GM12891 (cell line): ENCODE measurements at places on chromosomes 2 and 18.

GRCh38 chr2:177896587-177896986 is 176.0 kb downstream of the PDE11A start:
- DNase-seq: no peak

DNA sequence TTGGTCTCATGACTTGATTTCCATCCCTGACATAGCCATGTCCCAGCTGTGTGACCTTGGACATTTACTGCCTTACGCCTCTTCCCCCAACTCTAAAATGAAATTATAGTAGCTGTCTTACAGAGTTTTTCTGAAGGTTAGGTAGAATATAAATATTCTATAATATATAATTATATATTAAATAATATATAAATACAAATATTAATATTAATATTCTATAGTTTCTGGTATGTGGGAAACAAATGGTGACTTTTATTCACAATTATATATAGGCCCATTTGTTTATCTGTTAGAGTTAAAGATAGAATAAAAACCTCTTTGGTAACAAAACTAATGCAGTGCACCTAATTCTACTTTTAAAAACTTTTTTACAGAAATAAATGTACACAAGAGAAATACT is 1.7 kb downstream of the RBBP8 start:
- DNase-seq: no peak

DNA sequence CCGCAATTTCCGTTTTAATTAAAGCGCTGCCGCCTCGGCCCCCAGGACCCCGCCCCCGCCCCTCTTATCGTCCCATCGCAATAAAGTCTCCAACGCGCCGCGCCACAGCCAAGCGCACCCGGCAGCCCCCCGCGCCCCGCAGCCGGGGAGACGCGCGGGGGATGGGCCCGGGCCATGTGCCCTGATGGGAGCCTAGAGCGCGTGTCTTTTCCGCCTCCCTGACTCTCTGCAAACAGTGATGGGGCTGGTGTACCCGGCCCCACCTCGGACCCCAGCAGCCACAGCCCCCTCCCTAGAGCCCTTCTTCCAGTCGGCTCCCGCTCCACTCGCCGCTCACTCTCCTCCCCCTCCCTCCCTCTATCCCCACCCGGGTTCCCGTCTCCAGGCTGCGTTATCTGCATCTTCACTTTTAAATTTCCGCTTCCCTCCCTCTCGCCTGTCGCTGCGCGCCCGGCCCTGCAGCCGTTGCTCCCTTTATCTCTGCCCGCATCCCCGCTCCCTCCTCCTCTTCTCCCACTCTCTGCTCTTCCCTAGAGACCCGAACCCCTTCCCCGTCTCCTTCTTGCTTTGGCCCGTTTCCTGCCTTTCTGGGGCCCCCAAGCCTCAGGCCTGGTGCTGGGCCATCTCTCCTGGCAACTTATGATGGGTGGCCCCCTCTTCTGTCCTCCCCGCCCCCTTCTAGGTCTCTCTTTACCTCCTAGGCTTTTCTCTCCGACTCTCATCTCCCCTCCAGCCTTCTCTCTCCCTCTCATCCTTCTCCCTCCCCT is 524 bp upstream of the FEV start:
- peak; percentile 11 for DNase-seq

DNA sequence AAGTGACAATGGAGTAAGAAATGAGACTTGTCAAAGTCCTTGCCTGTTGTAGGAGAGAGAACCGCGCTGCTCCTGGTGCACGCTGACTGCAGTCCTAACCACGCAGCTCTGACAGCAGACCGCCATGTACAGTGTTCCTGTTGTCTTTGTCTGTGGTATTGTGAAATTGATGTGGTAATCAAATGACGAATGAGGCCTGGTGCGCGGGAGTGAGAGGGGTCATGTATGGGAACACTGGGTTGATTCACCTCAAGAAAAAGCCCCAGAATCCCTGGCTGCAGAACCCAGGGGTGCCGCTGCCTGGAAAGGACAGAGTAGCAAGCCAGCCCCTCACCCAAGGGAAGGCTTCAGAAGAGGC is 64.0 kb downstream of the INPP4A start:
- DNase-seq: no peak

GRCh38 chr18:32310101-32310500 is 120.3 kb downstream of the MEP1B start:
- DNase-seq: no peak

GRCh38 chr2:156539086-156539860 is 103.1 kb downstream of the GPD2 start:
- no peak for DNase-seq

- no peak for DNase-seq
Measured at GRCh38 chr2:157971702-157972101, 95.6 kb upstream of the ACVR1 start.

- DNase-seq: no peak
Measured at GRCh38 chr2:60569680-60570111, 16.2 kb upstream of the BCL11A start.

- DNase-seq: no peak
Measured at GRCh38 chr2:230412371-230412711, 3.7 kb upstream of the SP100 start.

DNA sequence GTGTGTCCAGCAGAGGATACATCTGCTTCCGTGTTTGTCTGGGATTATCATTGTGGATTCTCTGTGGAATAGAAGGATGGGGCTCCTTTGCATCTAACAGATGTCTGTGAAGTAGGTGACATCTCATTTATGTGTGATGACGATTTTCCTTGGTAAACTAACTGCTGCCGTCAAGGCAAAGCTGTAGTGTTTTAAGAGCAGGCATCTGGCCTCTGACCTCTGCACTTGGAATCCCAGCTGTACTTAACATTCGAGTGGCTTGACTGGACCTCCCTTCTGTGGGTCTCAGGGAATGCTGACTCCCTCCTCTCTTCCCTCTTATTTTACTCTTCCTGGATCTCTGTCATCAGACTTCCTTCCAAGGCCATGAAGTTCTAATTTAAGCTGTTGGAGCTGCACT is 56.4 kb downstream of the DCDC2C start:
- no peak for DNase-seq

DNA sequence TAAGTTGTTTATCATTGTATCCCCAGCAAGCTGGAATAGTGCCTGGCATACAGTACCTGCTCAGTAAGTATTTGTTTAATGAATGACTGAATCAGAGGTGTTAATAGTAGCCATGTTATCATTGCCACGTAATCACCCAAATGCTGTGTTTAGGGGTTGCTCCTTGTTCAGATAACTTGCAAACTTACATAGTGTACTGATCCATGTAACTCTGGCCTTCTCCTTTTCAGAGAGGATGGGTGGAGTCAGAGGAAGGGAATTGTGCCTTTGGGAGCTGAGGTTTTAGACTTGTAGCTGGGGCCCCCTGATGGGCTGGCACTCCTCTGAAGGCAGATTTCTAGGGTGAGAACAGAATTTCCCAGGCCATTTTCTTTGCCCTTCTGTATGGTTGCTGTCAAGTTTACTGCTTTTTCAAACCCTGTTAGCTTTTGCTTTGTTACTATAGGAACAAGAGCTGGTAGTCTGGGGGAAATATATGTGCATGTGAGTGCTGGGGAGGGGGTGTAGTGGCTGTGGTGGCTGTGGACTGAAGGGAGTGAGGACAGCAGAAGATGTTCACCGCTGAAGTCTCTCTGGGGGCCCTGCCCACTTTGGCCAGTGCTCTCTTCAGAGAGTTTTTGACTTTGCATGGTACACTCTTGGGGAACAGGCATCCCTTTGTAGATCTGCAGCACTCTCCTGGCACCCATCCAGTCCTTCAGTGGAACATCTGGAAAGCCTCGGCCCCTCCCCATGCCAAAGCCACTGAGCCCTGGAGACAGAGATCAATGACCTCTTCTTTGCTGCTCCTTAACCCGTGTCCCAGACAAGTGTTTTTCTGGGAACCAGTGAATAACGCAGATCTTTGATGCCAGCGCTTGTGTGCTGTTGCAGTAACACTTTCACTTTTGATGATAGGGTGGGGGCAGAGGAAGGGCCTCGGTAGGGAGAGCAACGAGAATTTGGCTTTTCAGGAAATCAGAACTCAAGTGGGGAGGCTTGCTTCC is 209.0 kb downstream of the PRKCE start:
- no peak for DNase-seq

GRCh38 chr2:101775636-101776035 is 78.1 kb downstream of the MAP4K4 start:
- no peak for DNase-seq

- no peak for DNase-seq
Measured at GRCh38 chr2:233185330-233185729, 66.1 kb upstream of the ATG16L1 start.

GRCh38 chr2:220365023-220365422 is 737.6 kb downstream of the SLC4A3 start:
- DNase-seq: no peak

DNA sequence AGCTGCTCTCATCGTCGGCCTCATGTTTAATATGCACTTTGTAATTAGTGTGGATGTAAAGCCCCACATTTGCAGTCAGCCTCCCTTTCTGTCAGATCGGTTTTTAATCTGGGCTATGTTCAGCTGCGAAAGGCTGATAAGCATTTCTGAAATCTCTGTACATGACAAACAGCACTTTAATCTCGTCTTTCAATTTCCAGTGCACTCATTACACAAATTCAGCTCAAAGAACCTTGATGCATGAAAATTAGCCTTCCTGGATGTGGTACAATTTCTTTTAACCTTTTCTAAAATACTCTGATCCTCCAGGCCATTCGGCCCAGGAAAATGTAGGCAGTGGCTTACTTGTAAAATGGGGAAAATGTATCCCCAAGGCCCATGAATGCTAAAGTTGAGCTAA is 265.1 kb downstream of the RND3 start:
- DNase-seq: no peak

DNA sequence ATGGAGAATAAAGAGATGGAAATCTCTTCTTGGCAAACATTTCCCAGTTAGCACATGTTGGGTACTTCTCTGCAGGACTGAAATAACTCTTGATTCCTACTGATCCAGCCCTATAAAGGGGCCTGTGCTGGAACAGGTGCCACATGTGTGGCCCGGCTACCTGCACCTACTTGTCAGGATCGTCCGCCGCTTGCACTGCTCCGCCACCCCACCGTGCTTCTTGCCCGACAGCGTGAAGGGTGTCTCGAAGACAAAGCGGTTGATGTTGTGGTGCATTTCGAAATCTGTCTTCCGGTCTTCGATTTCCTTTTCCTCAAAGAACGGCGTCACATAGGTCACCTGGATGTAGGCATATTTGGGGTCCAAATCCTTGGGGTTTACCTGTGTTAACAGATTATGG is 58.6 kb upstream of the CCDC195 start:
- DNase-seq: no peak

DNA sequence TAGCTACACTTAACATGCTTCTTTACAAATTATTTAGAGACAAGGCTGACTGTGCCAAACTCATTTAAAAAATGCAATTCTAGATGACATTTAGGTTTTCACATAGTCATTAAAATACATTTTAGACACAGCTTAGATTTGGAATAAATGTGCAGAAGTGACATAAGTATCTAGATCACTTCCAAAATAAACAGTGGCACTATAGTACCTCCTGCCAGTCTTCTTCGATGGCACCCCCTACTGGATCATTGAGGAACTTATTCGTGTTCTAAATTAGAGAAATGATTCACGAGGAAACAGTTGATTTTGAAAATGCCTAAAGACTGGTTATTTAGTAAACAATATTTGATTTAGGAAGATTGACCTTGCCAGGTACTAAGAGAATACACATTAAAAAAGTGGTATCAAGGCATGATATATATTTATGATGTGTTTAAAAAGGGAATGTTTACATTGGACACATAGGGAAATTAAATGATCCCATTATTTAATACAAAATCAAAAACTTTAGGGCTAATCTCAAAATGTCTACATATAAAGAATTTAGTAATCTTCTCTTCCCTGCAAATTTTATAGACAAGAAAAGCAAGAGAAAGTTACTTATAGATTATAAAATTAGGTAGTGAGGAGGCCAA is 323.9 kb downstream of the XIRP2 start:
- peak; percentile 11 for DNase-seq

DNA sequence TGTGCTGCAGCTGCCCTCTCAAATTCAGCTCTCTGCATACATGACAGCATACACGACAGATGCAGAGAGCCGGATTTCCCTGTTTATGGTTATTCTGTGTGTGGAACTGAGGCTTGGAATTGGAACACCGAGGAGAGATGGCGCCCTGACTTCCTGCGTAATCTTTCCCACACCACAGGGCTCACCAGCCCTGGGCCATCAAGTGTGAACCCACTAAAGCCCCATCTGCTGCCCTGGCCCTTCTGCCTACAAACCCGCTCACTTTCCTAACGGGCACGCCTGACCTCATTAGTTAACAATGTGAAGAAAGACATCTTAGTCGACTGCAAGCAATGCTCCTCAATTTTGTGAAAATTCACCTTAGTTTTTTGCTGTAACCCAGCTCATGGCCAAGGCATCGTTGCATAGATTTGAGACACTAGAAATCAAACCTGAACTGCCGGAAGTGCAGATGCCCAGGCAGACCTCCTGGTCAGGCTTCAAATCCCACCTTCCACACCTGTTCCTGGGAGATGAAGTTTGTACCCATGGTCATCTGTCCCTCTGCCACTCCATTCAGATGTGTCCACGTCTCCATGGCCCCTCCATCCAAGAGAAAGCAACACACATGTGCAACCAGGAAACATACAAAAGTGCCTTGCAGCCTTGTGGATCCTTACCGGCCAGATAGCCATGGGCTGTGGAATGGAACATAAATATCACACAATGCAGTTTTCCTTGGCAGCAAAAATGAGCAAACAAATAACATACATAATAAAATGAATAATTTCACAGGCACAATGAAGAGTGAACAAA is 5.0 kb upstream of the CIDEA start:
- no peak for DNase-seq
